ENCODE measurements at places on chromosomes 6 and 20. TPM values are rescaled to one million over a fixed set of nuclear protein-coding genes. Genes with fewer than 3 reads are reported as not detected.

DNA sequence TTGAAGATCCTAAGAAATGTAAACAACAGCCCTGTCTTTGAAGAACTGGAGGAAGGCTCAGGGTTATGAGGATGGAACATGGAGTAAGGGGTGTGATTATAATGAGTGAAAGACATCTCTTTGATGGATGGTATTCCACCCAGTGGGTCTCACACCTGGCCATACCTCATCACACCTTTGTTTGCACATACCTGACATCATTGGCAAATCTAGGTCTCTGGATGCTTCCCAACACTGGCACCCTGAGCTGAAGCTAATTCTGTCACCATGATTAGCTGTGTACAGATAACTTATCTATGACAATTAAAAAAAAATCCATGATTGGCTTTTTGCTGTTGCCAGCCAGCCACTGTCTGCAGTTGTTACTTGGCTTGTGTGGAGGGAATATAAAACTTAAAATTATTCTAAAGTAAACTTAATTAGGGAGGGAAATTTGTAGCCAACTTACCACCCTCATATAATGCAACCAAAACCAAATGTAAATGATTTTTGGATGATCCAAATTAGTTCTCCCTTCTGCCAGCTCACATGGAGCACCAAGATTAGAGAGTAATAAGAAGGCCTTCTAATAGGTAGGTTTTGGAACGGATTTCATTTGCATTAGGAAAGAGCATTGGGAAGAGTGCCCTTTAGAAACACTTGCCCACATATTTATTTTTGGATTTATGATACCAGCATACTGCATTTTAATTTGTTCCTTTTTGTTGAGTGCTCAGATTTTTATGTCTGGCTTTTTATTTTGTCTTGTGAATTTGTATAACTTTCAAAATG is 249.5 kb downstream of the SOX4 start:
- no peaks in the 10 kb centered on the region for H3K36me3 ChIP-seq
- H3K27ac ChIP-seq: no peak overlapping the region
- H3K4me1 ChIP-seq: peaks cover 21% of the 10 kb centered on the region
- H3K4me3 ChIP-seq: no peak overlapping the region
- DNase-seq: no peak
- H3K27me3 ChIP-seq: no peaks in the 10 kb centered on the region

GRCh38 chr20:19070681-19071445 is 141.6 kb upstream of the SLC24A3 start:
- H3K4me3 ChIP-seq: no peak overlapping the region
- H3K4me1 ChIP-seq: no peaks in the 10 kb centered on the region
- DNase-seq: no peak
- H3K36me3 ChIP-seq: no peaks in the 10 kb centered on the region
- H3K27ac ChIP-seq: no peak overlapping the region

DNA sequence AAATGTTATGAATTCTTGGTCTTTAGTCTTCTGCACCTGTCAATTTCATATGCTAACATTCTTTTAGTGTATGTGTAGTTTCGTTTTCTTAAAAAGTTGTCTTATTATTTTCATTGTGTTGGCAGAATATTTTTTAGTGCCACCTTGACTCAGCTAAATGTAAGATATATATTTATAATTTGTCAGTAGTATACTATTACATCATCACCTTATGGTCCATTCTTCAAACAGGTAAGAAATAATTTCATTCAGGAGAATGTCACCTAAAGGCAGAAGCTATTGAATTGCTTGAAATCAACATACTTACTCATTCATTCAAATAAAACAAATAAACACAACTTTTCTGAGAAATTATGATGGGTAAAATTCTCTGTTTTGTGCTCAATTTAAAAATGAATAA is 3.5 kb upstream of the STXBP5 start:
- no peaks in the 10 kb centered on the region for H3K36me3 ChIP-seq
- no peak overlapping the region for H3K27ac ChIP-seq
- DNase-seq: no peak
- peaks cover 8% of the 10 kb centered on the region for H3K4me1 ChIP-seq
- H3K4me3 ChIP-seq: no peak overlapping the region

DNA sequence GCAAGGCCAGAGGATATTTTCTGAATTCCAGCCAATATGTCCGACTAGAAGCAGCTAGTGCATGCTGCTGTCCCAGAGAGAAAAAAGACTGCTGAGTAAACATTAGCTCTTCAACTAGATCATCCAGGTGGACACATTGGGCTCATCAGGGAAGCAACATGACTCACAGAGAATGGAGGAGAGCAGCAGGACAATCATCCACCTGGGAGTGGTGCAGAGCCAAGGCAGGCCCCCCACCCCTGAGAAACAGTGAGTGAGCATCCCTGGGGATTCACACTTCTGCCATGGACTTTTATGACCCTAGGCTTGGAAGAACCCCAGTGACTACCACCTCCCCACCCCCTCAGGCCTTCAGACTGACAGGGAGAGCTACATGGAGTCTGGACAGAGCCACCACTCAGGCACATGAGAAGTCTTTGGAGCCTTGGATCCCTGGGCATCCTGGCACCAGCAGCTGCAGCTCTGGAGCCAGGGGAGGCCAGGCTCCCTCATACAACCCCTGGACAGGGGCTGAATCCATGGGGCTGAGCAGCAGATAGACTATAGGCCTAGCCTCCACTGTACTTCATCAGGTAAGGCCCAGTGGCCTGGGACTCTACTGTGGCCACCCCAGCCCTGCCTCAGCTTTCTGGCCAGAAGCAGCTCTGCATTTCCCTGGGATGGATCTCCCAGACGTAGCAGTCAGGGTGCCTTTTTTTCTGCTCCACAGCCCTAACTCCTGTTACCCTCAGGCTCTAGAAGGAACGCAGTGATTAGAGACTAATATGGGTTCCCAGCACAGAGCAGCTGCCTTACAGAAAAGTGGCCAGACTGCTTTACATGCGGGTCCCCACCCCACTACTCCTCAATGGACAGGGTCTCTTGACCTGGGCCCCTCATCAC is 82.9 kb upstream of the RNF217 start:
- no peak for DNase-seq
- no peak overlapping the region for H3K4me3 ChIP-seq
- H3K36me3 ChIP-seq: no peaks in the 10 kb centered on the region
- no peaks in the 10 kb centered on the region for H3K27me3 ChIP-seq

GRCh38 chr6:19895866-19896692 is 58.9 kb downstream of the ID4 start:
- no peaks in the 10 kb centered on the region for H3K4me1 ChIP-seq
- H3K4me3 ChIP-seq: no peak overlapping the region
- H3K27ac ChIP-seq: no peak overlapping the region
- no peak for DNase-seq
- H3K36me3 ChIP-seq: no peaks in the 10 kb centered on the region

DNA sequence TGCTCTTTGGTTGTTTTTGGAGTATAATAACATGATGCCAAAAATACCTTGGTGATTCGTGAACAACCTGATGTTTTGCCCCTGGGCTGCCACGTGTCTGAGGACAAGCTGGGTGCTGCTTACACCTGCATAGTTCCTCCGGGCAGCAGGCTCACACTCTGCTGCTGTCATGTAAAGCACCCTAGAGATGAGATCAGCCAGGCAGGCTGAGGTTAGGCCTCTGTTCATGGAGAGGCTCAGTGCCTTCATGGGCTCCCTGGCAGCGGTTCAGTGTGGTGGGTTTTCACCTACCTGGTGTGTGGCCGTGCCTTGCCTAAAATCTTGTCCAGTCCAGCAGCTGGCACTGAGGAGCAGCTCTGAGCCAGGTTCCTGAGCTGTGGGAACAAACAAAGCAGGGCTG is 60.1 kb upstream of the TAGAP start:
- no peaks in the 10 kb centered on the region for H3K36me3 ChIP-seq
- H3K4me1 ChIP-seq: peaks cover 21% of the 10 kb centered on the region
- H3K27me3 ChIP-seq: peaks cover 4% of the 10 kb centered on the region
- DNase-seq: no peak
- H3K4me3 ChIP-seq: no peak overlapping the region

The EDN1 gene
- total RNA-seq: 3.3 TPM

The FGD2 gene
- total RNA-seq: 4.1 TPM

The FOXF2 gene
- 0.22 TPM for total RNA-seq

Measured in muscle of leg (tissue), 16 donors.